GM23338 (cell line): ENCODE measurements at places on chromosomes 12 and 14. TPM values are rescaled to one million over a fixed set of nuclear protein-coding genes. Genes with fewer than 3 reads are reported as not detected.

GRCh38 chr12:80709811-80710726 is 2.6 kb downstream of the MYF6 start:
- peak; percentile 87 for DNase-seq

- DNase-seq: peak; percentile 84
Observed at GRCh38 chr14:93892923-93893558, 34.1 kb upstream of the FAM181A start.

Gene COX8C
- total RNA-seq: not detected in 2 replicates

DNA sequence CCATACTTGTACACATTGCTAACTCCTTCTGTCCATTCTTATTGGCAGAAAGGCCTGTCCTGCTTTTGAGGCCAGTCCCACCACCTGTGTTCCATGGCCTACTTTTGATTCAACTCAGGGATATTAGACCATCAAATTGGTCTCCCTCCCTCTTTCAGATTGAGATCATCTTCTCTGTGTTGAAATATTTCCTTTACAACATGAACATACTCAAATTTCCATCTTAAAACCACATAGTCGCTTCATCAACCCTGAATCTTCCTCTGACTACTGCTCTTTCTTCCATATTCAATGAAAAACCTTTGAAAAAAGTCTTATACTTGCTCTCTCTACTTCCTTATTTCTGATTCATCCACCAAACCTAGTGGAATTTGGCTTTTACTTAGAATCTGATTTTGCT is 34.9 kb downstream of the TRMT5 start:
- DNase-seq: no peak
